Stomach (tissue), 19 donors: ENCODE measurements at places on chromosomes 4 and X. TPM values are rescaled to one million over a fixed set of nuclear protein-coding genes. Genes with fewer than 3 reads are reported as not detected.

DNA sequence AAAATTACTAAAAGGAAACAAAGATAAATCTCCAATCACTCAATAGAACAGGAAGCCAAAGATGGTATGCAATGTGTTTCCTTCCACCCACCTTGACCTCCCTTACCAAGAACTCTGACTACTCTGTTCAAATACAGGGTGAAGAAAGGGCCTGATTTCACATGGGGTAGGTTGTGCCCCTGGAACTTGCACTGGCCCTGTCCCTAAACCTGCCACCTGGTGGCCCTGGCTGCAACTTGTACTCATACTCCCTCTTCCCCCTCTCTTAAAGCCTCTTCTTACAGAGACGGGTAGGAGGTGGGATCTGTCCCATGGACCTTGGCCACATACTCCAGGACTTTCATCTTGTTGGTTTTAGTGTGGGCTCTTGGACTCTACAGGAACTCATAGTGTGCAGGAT, 17.3 kb upstream of the TMEM185A start:
- no peak overlapping the region for H3K4me3 ChIP-seq
- H3K27me3 ChIP-seq: no peaks in the 10 kb centered on the region
- no peak for DNase-seq

DNA sequence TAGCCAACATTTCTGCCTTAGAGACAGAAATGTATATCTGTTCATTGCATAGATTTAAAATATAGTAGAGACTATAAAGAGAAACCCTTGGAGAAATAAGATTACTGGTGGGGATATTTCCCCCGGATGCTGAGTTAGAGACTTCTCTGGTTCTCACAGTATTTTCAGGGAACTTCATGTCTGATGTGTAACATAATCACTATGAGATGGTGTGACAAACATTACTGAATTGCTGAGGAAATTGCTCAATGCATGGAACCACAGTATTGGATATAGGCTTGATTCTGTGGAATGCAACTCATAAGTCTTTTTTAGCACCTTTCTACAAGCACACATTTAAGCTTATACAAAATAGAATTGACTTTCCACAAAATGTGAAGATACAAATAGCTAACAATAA, 152.7 kb downstream of the SOWAHB start:
- peaks cover 38% of the 10 kb centered on the region for H3K36me3 ChIP-seq
- no peaks in the 10 kb centered on the region for H3K27me3 ChIP-seq
- no peak overlapping the region for H3K27ac ChIP-seq
- no peak for DNase-seq

- no peaks in the 10 kb centered on the region for H3K27me3 ChIP-seq
- H3K36me3 ChIP-seq: no peaks in the 10 kb centered on the region
- no peak for DNase-seq
- H3K27ac ChIP-seq: no peak overlapping the region
- no peak overlapping the region for H3K4me3 ChIP-seq
These were observed 95.0 kb upstream of the GIMD1 start for GRCh38 chr4:106463622-106464021.

DNA sequence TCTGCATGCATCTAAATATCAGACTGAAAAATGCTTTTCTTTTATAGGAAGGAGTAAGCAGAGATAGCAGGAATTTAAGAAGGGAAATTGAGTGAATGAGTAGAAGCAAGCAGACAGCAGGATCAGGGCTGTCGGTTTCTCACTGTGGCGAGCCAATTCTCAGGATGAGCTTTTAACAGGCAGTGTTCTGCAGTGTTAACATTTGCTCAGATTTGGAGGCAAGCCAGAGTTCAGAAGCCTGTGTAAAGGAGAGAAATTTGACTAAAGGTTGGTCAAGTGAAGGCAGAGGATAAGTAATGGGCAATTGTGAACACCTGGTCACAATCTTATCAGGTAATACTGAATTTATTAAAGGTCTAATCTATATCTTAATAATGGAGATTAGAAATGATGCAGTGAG, 133.3 kb upstream of the MAGEB16 start:
- H3K27me3 ChIP-seq: no peaks in the 10 kb centered on the region
- H3K4me1 ChIP-seq: no peaks in the 10 kb centered on the region
- DNase-seq: peak; percentile 28
- H3K27ac ChIP-seq: no peak overlapping the region
- no peaks in the 10 kb centered on the region for H3K36me3 ChIP-seq

DNA sequence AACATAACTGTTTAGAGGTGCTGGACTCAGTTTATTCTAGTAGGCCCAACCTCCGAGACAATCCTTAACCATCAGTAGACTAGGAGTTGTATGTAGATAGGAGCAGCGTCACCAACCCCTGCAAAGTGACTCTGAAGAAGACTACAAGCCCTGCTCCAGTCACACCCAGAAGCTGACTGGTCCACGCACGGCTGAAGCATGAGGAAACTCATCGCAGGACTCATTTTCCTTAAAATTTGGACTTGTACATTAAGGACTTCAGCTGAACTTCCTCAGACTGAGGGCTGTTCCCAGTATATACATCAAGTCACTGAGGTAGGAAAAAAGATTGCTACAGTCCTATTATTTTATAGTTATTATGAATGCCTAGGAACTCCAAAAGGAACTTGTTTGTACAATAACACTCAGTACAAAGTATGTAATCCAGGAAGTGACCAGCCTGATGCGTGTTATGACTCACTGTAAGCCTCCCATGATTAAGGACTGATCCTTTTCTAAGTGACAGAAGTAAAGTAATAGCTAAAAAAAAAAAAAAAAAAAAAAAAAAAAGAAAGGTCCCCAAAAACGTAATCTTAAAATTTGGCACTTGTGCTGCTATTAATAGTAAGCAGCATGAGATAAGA, 41.6 kb upstream of the UGT2B7 start:
- no peaks in the 10 kb centered on the region for H3K27me3 ChIP-seq
- no peak overlapping the region for H3K4me3 ChIP-seq
- H3K4me1 ChIP-seq: peaks cover 11% of the 10 kb centered on the region
- no peak for DNase-seq
- no peaks in the 10 kb centered on the region for H3K36me3 ChIP-seq

SH3TC1 gene
- 13.9 TPM for polyA plus RNA-seq

POF1B gene
- polyA plus RNA-seq: 20.6 TPM

GNRHR gene
- not detected for polyA plus RNA-seq
